ENCODE measurements at places on chromosomes 16 and 17.
A peak's percentile ranks its signal among the peaks of the same experiment; 100 is the strongest.

DNA sequence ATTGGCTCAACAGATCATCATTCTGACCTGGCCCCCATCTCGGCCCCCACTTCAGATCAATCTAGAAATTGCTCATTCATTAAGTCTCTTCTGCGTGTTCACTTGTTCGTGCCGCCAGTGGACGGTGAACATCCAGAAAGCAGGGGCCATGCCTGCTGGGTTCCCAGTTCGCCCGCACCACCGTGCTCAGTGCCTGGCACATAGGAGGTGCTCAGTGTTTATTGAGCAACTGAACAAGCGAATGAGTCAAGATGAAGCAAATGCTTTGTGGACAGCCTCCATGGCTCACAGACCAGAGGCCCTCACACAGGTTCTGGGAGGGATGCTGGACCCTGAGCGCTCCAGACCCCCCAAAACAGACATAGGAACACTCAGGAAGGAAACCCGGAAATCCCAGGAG lies 13.9 kb downstream of the BEAN1 start:
- no peak for ATAC-seq

GRCh38 chr16:64545768-64546167 lies 576.1 kb downstream of the CDH11 start:
- ATAC-seq, result no peak

- no peak for ATAC-seq
Measured at GRCh38 chr16:11089504-11090124, 145.2 kb downstream of the CLEC16A start.

DNA sequence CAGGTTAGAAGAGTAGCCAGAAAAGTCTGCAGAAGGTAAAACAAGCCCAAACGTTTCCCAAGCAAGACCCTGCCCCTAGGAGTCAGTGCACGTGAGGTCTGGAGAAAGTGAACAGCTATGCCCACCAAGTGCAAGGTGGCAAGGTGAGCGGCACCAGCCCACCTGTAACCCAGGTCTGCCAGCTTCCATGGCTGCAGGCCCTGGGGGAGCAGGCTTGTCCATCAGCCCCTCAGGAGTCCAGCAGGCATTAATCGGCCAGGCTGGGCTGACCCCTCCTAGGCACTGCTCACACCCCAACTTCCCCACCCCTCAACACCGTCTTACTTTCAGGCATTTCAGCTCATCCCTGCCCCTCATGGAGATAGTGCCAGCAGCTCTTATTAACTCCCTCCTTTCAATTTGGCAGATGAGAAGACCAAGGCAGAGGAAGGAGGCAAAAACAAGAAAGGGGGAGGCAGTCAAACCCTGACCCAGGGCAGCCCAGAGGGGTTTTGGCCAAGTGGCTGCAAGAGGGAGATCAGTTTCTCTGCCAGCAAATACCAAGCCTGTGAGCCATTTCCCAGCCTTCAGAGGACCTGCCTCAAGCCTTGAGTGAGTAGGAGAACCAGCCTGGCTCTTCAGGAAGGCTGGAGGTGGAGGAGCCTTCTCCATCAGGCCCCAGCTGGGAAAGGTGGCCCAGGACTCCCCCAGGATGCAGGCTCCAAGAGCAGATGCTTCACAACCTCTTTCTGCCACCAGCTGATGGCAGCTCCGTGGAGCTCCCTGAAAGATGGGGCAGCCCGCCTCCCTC lies 14.7 kb downstream of the BEAN1 start:
- ATAC-seq, result no peak

DNA sequence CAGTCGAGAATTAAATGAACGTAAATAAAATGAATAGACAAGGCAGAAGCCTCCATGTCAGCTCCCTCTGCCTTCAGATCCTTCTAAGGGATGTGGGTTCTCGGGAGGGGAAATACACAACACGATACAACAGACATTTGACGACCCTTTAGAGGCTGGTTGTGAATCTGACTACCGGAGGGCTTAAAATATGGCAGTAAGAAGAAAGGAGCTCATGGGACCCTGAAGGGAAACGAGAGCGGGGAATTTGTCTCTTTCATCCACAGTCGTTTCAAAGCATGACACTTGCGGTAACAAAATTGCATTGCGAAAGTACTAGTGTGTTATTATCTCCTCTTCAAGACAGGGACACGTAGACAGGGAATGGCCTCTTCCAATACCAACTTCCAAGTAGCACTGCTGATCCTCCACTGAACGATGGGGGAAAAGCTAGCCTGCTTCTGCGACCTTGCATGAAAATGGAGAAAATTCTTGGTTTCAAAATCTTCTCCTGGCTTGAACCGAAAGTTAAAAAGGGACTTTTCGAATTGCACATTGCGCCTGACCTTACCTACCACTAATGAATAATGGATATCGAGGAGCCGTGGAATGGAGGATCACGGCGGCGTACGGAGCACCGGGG lies 1.2 kb upstream of the TNRC6C start:
- peak; percentile 2 for ATAC-seq

DNA sequence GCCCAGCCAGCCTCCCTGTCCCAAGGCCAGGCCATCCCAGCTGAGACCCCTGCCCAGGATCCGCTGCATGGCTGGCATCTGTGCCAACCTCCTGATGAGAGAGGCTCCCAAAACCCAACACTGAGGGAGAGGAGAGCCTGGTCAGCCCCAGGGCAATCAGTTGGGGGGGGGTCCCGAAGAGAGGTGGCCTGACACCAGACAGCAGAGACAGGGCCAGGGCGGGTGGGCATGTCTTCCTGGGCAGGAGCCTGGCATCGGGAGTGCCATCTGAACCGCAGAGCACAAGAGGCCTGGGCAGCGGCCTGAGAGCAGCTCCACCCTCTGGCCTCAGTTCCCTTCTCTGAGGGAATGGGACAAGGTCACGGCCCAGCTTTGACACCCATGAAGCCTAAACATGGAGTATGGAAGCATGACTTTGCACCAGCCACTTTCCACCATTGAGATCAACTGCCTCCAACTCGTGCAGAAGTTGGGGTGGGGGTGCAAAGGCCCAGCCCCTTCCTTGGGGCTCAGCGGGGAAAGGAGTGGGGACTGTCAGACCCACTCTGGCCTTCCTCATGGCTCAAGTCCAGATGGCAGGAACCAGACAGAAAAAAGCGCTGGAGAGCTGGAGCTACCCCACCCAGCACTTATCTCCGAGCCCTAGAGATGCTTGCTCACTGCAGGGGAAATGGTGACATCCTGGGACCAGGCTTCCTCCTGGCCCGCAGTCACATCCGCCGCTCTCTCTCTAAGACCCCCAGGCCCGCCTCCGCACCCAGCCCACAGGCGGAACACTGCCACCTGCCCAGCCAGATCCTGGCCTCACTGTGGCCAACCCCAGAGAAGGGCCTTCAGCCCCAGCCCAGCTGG lies 9.7 kb downstream of the RHBDF2 start:
- ATAC-seq, result no peak
